ENCODE measurements at places on chromosomes 3 and 15. TPM values are rescaled to one million over a fixed set of nuclear protein-coding genes. Genes with fewer than 3 reads are reported as not detected.

DNA sequence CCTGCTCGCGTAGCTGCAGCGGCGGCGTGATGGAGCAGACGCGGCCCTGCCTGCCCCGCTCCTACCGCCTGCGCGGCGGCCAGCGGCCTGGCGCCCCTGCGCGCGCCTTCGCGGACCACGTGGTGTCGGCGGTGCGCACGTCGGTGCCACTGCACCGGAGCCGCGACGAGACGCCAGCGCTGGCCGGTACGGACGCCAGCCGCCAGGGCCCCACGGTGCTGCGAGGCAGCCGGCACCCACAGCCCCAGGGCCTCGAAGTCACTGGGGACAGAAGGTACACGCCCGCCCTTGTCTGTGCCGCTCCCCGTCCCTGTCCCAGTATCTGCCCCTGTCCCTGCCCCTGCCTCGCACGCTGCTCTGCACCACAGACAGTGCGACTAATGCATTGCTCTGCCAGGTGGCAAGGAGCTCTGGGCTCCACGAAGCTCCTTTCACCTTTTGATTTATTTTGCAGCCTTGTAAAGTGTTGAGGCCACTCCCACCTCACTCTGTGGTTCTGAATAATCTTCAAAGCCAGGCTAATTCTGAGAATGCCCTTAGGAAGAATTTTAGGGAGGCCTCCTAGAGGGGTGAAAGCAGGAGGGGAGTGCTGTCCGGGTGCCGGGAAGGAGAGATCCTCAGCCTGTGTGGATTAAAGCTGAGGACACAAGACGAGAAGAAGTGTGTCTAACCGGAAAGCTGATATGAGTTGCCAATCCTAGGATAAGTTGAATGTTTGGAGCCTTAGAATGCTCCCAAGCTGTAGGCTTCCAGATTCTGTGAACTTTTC lies 100.0 kb downstream of the THSD4 start:
- no peak for DNase-seq

DNA sequence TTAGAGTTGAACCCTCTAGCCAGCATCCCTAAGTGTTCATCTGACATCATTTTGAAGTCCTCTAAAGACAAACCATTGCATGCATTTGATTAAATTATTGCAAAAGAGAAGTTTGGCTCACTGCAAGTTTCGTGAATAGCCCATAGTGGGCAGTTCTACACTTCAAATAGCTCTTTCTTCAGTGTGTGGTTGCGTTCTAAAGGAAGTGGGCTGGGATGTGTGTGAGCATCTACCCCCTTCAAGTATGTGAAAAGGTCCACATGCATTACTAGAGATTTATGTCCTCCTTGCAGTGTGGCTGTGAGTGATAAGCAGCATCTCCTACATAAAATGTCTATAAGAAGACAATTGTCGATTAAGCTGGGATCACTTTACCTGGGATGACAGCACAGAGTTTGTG lies 54.6 kb downstream of the SST start:
- no peak for DNase-seq

GRCh38 chr3:113084777-113085176 lies 94.0 kb downstream of the GTPBP8 start:
- no peak for DNase-seq

FAM107A gene
- 9.6 TPM for total RNA-seq

DNA sequence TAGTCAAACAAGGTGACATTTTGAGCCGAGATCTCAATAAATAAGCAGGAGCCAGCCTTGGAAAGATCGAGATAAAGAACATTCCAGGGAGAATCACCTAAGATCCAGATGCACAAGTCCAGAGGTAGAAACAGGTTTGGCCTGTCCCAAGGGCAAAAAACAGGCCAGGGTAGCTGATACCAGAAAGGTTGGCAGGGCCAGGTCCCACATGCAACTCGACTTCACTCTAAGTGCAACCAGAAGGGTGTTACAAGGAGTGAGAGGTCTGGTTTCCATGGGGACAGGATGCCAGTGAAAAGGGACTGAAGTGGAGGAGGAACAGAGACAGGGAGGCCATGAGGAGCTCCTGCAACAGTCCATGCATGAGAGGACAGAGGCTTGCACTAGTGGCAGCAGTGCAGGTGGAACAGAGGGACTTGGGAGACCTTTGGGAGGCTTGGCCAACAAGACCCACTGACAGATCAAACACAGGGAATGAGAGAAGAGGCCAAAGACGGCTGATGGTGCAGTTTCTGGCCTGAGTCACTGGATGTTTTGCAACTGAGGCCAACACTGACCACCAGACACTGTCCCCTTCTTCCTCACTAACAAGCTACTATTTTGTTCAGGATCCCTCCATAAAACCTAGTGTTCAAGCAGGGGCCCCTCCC lies 5.2 kb downstream of the TPRA1 start:
- no peak for DNase-seq

- DNase-seq, result no peak
Observed at GRCh38 chr3:128011140-128011539, 41.1 kb upstream of the SEC61A1 start.

DNA sequence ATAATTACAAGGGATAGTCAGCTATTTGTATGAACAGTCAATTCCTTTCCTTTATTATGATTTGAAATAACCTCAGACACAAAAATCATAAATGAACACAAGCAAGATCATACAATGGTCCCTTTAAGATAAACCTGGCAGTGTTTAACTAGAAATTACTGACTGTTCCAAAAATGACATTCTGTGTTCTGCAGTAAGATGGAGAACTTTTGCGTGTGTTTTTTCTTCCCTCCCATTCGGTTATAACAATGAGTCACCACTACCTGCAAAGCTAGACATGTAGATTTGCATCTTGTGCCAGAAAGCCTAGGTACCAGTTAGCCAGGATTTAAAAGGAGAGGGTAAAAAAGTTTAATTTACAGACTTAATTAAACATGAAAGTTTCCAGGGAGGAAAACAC lies 248.2 kb upstream of the ADAMTS9 start:
- DNase-seq, result no peak

GRCh38 chr3:138653567-138653966 lies 45.0 kb downstream of the FAIM start:
- DNase-seq, result no peak

ZBTB38 gene
- 128 TPM for total RNA-seq

DNA sequence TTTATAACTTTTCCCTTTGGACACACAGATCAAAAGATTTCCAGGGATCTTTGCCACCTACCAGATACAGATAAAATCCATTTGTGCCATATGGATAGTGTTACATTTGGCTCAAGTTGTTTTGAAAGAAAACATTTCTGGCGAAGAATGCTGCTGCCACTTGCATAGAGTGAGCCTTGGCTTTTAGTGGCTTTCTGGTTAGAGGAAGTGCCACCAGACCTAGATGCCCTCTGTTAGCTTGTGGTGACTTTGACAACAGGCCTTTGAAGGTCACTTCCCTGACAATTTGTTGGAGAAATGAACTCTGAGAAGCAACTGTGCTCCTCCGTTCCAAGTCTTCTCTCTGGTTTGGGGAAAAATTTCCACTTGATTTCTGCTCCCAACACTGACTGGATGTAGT lies 158.0 kb downstream of the CHST2 start:
- DNase-seq, result no peak

DNA sequence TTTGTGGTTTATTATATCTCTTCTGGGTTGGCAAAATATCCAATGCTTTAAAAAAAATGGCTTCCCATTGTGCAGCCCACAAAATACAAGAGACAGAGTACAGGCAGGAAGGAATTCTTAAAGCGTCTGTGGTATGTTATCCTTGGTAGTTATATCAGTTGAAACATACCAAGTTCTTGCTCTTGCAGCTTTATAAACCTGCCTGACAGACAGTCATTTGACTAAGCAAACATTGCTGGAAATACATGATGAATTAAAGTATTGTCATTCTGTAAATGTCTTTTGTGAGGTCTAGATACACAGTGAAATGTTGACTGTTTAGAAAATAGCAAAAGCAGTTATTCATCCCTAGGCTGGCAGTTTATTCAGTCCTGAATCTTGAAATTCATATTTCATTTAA lies 44.8 kb upstream of the MAP3K13 start:
- DNase-seq, result no peak

- no peak for DNase-seq
Observed at GRCh38 chr3:5198986-5199731, 11.7 kb downstream of the EDEM1 start.

GOLGA8S gene
- total RNA-seq, result 0.04 TPM

DNA sequence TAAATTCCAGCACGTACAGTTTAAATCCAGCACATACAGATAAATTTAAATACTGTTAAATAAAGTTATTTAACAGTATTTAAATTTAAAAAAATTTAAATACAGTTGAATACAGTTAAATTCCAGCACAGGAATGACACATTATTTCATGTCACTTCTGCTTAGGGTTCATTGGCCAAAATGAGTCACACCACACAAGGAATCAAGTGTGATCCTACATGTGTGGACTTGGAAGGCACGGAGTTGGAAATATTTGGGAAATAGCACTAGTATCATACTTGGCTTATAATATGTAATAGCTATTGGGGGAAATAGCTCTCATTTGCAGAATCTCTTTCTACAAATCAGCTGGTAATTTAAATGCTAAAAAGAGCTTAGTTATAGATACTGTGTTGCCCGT lies 10.6 kb downstream of the RAB7A start:
- no peak for DNase-seq

- DNase-seq, result no peak
Observed at GRCh38 chr15:51494411-51495314, 127.9 kb downstream of the DMXL2 start.

COL7A1 gene
- 0.13 TPM for total RNA-seq

CHSY1 gene
- total RNA-seq, result 58.9 TPM

FAM81A gene
- 0.07 TPM for total RNA-seq

DNA sequence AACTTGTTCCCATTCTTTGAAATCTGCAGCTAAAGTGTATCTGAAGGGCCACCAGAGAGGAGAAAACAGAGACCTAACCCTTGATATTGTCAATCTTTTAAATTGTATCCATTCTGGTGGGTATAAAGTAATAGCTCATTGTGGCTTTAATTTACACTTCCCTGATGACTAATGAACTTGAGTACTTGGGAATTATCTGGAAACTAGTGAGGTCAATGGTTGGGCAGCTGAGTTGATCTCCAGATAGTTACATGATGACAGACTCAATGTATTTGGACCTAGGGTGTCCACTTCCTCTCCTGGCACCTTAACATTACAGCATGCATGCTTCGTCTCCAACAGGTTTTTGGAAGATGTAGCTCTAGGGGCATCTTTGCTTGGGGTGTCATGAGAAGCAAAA lies 195.2 kb downstream of the PDCD6IP start:
- DNase-seq, result no peak

- DNase-seq, result no peak
Observed at GRCh38 chr15:74873756-74874424, 725 bp upstream of the SCAMP2 start.

DNA sequence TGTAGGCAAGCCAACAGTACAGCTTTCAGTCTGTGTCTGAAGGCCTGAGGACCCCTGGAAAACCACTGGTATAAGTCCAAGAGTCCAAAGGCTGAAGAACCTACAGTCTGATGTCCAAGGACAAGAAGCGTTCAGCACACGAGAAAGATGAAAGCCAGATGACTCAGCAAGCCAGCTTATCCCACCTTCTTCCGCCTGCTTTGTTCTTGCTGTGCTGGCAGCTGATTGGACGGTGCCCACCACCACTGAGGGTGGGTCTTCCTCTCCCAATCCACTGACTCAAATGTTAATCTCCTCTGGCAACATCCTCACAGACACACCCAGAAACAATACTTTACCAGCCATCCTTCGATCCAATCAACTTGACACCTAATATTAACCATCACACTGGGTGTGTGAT lies 59.0 kb upstream of the PDZRN3 start:
- no peak for DNase-seq

GRCh38 chr15:33236841-33237509 lies 42.5 kb upstream of the FMN1 start:
- no peak for DNase-seq

- no peak for DNase-seq
Observed at GRCh38 chr3:99875581-99875928, 57.9 kb downstream of the CMSS1 start.

- no peak for DNase-seq
Observed at GRCh38 chr15:52796753-52797520, 6.8 kb upstream of the ONECUT1 start.

- DNase-seq, result no peak
Observed at GRCh38 chr15:41827290-41827879, 507 bp upstream of the JMJD7 start.

DNA sequence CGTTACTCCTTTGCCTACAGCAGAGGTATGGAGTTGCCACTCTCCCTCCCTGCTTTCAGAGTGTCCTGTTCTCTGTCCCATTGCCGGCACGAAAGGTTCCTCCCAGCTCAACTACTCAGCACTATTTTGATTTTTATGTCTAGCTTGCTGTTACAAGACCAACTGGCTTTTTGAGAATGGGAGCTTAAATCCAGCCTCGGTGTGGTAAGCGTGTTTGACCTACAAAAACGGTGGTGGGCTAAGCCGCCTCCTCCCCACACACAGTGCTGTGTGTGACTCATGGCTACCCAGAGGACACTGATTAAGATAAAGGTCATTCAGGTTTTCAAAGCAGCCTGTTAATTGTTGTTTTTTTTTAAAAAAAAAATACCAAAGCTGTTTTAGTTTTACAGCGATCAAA lies 64.5 kb downstream of the LRTM1 start:
- DNase-seq, result no peak

- DNase-seq, result no peak
Observed at GRCh38 chr15:88900309-88900981, 5.1 kb upstream of the HAPLN3 start.

- no peak for DNase-seq
Observed at GRCh38 chr3:194931347-194931746, 245.7 kb downstream of the FAM43A start.

GRCh38 chr3:16935781-16936180 lies 51.0 kb downstream of the PLCL2 start:
- DNase-seq, result no peak

PLCH1 gene
- 0.04 TPM for total RNA-seq

DNA sequence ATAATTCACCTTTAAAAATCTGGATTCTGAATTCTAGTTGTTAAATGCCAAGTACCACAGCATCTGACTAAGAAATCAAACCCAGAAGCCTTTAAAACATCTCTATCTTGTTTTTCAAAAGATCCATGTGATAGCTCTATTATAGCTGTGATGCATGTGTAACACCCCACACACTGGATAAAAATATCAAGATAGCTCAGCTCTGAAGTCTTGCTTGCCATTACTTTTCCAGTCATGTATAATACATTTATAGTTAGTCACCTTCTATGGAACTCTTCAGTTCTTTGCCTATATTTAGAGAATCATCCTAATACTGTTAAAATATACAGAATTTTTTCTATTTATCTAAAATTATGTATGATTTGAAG lies 11.6 kb downstream of the ARPP19 start:
- DNase-seq, result no peak

Measured in pulmonary artery endothelial cell (primary cell).